ENCODE measurements at places on chromosomes 1 and 21. TPM values are rescaled to one million over a fixed set of nuclear protein-coding genes. Genes with fewer than 3 reads are reported as not detected.

Gene SSBP3
- 19.7 TPM for total RNA-seq

Gene CYYR1
- 23.8 TPM for total RNA-seq

Gene OR2L5
- not detected for total RNA-seq

Gene PEAR1
- 7.4 TPM for total RNA-seq

Gene CACNA1S
- total RNA-seq: 0.07 TPM

Gene F5
- 1.3 TPM for total RNA-seq

Gene TACSTD2
- 24.8 TPM for total RNA-seq

Gene OR2W3
- total RNA-seq: not detected

Gene FCMR
- 0.59 TPM for total RNA-seq

Gene TRIM17
- not detected for total RNA-seq

Gene CYP4A11
- 0.21 TPM for total RNA-seq

Gene TTC22
- total RNA-seq: not detected

Gene HSD3B2
- 0.49 TPM for total RNA-seq

Gene BLACAT1
- total RNA-seq: 1.0 TPM

Gene TENT5C
- 3.2 TPM for total RNA-seq

Gene KCNJ15
- total RNA-seq: 0.29 TPM

Gene UTS2
- total RNA-seq: not detected
